ENCODE measurements at places on chromosomes 6 and 20. TPM values are rescaled to one million over a fixed set of nuclear protein-coding genes. Genes with fewer than 3 reads are reported as not detected.

The ID4 gene
- 61.8 TPM for total RNA-seq

The FAXC gene
- 0.16 TPM for total RNA-seq

The PROCR gene
- total RNA-seq: 139 TPM

The RAET1L gene
- not detected for total RNA-seq

The LPA gene
- total RNA-seq: 0.24 TPM

The SLC35B3 gene
- total RNA-seq: 14.1 TPM

The ISM1 gene
- total RNA-seq: 1.6 TPM

The NKX2-2 gene
- total RNA-seq: not detected

The RIPPLY2 gene
- total RNA-seq: not detected

The AIF1 gene
- total RNA-seq: 72.5 TPM

The LST1 gene
- total RNA-seq: 20.5 TPM

The TINAG gene
- total RNA-seq: not detected

The TRIM10 gene
- not detected for total RNA-seq

The OR2J3 gene
- total RNA-seq: not detected

The RIN2 gene
- total RNA-seq: 77.9 TPM

The ADGRF4 gene
- not detected for total RNA-seq

The PTPRA gene
- 63.7 TPM for total RNA-seq

The DPPA5 gene
- not detected for total RNA-seq

The PDYN gene
- not detected for total RNA-seq

The DEFB119 gene
- total RNA-seq: not detected

The CRISP2 gene
- total RNA-seq: not detected

The MATN4 gene
- 0.19 TPM for total RNA-seq

The CFAP61 gene
- total RNA-seq: not detected

The FAM162B gene
- total RNA-seq: 44.0 TPM

The MYT1 gene
- total RNA-seq: not detected

The OPN5 gene
- not detected for total RNA-seq

The MOCS3 gene
- total RNA-seq: 5.5 TPM

The TSHZ2 gene
- 35.6 TPM for total RNA-seq

The FGD2 gene
- total RNA-seq: 20.0 TPM

The HCRTR2 gene
- not detected for total RNA-seq

The BMP5 gene
- total RNA-seq: not detected

The CST11 gene
- total RNA-seq: not detected

The HTR1E gene
- total RNA-seq: not detected

The LY6G6F gene
- not detected for total RNA-seq

The MICB gene
- total RNA-seq: 5.8 TPM

The SLC35F1 gene
- 2.7 TPM for total RNA-seq

The HUS1B gene
- total RNA-seq: 0.88 TPM

The LY6G5C gene
- total RNA-seq: not detected

The MAFB gene
- total RNA-seq: 173 TPM

The EYS gene
- total RNA-seq: 0.12 TPM

The SMIM13 gene
- 7.7 TPM for total RNA-seq

The TCF19 gene
- 19.5 TPM for total RNA-seq

The SYCP2L gene
- total RNA-seq: 1.3 TPM

The NCOA5 gene
- total RNA-seq: 41.1 TPM

The HECA gene
- total RNA-seq: 37.6 TPM

The PIGU gene
- 15.6 TPM for total RNA-seq

The HSF2 gene
- 8.9 TPM for total RNA-seq

The TXLNB gene
- total RNA-seq: 0.37 TPM

The RAET1E gene
- total RNA-seq: 2.9 TPM

The CDH22 gene
- 0.24 TPM for total RNA-seq

The TSBP1 gene
- total RNA-seq: not detected

The PREX1 gene
- 121 TPM for total RNA-seq
